ENCODE measurements at places on chromosomes 7 and 10.

GRCh38 chr7:7569081-7569527, 2.4 kb downstream of the MIOS start:
- no peak for DNase-seq
- H3K27me3 ChIP-seq: no peaks in the 10 kb centered on the region
- H3K4me3 ChIP-seq: no peak overlapping the region
- no peak overlapping the region for H3K27ac ChIP-seq

GRCh38 chr7:139457153-139457946, 26.1 kb downstream of the KLRG2 start:
- H3K4me1 ChIP-seq: peaks cover 6% of the 10 kb centered on the region
- DNase-seq: no peak
- no peaks in the 10 kb centered on the region for H3K27me3 ChIP-seq
- no peak overlapping the region for H3K27ac ChIP-seq
- no peak overlapping the region for H3K4me3 ChIP-seq

- no peak overlapping the region for H3K27ac ChIP-seq
- H3K27me3 ChIP-seq: no peaks in the 10 kb centered on the region
- DNase-seq: no peak
- H3K4me3 ChIP-seq: no peak overlapping the region
- H3K36me3 ChIP-seq: no peaks in the 10 kb centered on the region
Observed at GRCh38 chr7:28121496-28121895, 59.1 kb downstream of the JAZF1 start.

- DNase-seq: no peak
- no peaks in the 10 kb centered on the region for H3K4me1 ChIP-seq
- H3K27me3 ChIP-seq: no peaks in the 10 kb centered on the region
- H3K36me3 ChIP-seq: no peaks in the 10 kb centered on the region
Observed at GRCh38 chr7:127831318-127832219, 179.6 kb downstream of the SND1 start.

DNA sequence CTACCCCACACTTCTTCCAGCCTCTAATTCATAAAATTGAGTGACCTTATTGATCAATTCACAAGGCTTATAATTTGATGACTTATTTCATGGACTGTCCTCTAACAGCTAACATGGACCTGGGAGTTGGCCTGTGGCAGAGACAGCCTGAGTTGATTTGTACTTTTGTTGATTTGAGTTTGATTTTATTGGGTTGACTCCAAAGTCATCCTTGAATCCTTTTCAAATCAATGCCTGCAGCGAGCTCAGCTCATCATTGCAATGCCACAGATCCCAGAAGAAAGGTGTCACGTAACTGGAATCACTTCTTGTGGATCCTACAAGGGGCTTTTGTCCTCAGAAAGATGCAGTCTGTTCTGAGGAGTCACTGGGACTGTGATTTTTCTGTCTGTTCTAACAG, 138.0 kb downstream of the CAMK1D start:
- H3K27me3 ChIP-seq: no peaks in the 10 kb centered on the region
- DNase-seq: no peak
- H3K4me1 ChIP-seq: peaks cover 8% of the 10 kb centered on the region
- no peak overlapping the region for H3K27ac ChIP-seq
- H3K4me3 ChIP-seq: no peak overlapping the region

DNA sequence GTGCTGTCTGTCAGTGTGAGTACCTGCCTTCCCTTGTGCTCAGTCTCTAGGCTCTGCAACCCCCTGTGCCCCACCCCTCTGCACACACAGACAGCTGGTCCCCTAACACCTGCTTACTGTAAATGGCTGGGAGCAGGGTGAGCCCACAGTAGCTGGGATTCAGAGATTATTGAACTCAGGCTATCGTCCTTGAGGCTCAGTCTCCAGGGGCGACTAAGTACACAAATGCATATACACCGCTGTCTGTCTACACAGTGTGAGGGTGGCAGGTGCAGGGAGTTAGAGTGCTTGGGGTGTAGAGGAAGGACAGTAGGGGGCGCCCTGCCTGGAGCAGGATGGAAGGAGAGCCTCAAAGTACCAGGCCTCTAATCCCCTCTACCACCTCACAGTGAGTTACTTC, 12.9 kb downstream of the UPP1 start:
- no peaks in the 10 kb centered on the region for H3K27me3 ChIP-seq
- H3K4me1 ChIP-seq: peaks cover 2% of the 10 kb centered on the region
- no peak overlapping the region for H3K27ac ChIP-seq
- no peak for DNase-seq
- peaks cover 69% of the 10 kb centered on the region for H3K36me3 ChIP-seq

GRCh38 chr10:52801947-52802346, 29.4 kb upstream of the MBL2 start:
- no peaks in the 10 kb centered on the region for H3K36me3 ChIP-seq
- H3K4me3 ChIP-seq: no peak overlapping the region
- H3K27ac ChIP-seq: no peak overlapping the region
- peak; percentile 28 for DNase-seq
- no peaks in the 10 kb centered on the region for H3K27me3 ChIP-seq
- H3K4me1 ChIP-seq: no peaks in the 10 kb centered on the region

GRCh38 chr7:100122568-100122967, 3.1 kb downstream of the CNPY4 start:
- DNase-seq: no peak
- H3K4me3 ChIP-seq: no peak overlapping the region
- peaks cover 4% of the 10 kb centered on the region for H3K4me1 ChIP-seq
- H3K36me3 ChIP-seq: no peaks in the 10 kb centered on the region
- peak overlapping the region; percentile 24 for H3K27ac ChIP-seq

GRCh38 chr7:65796205-65796604, 76.7 kb upstream of the VKORC1L1 start:
- no peak overlapping the region for H3K4me3 ChIP-seq
- no peak for DNase-seq
- H3K36me3 ChIP-seq: no peaks in the 10 kb centered on the region
- peaks cover 12% of the 10 kb centered on the region for H3K4me1 ChIP-seq
- no peaks in the 10 kb centered on the region for H3K27me3 ChIP-seq

All from trophoblast cell (in vitro differentiated cells and primary cell).